ENCODE measurements at places on chromosomes 2 and 18. TPM values are rescaled to one million over a fixed set of nuclear protein-coding genes. Genes with fewer than 3 reads are reported as not detected.

TTC21B gene
- 10.6 TPM for polyA plus RNA-seq

RNF149 gene
- 6.6 TPM for polyA plus RNA-seq

CRIM1 gene
- polyA plus RNA-seq, result 6.9 TPM

FAP gene
- 0.32 TPM for polyA plus RNA-seq

PRSS56 gene
- not detected for polyA plus RNA-seq

COL3A1 gene
- polyA plus RNA-seq, result 13.5 TPM

LDLRAD4 gene
- polyA plus RNA-seq, result 20.2 TPM

- DNase-seq, result no peak
Measured at GRCh38 chr2:27320958-27321543, 1.8 kb downstream of the MPV17 start.

- DNase-seq, result peak; percentile 18
Measured at GRCh38 chr2:207296265-207296948, 130.7 kb upstream of the KLF7 start.

DNA sequence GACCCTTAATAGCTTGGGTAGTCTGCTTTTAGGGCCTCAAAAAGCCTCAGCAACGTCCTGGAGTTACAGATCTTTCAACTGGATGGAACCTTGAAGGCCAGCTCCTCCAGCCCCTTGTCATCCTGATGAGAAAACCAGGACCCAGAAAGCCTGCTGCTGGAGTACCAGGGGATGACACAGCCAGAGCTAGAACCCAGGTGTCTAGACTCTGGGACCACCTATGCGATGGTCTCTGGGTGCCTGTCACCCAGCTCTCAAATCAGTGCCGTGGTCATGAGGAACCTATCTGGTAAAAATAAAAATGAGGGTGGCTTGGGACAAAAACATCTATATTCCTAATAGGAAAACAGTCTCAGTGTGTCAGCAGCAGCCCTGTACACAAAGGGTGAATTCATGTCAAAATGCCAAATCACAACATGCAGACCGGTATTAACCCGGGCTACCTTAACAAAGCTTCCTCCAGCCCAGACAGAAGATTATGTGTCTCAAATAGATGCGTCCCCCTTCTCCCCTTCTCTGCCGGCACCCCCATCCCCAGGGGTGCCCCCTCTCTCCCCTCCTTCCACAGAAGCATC lies 28.5 kb downstream of the SMAD7 start:
- DNase-seq, result no peak

GRCh38 chr2:50723286-50723938 lies 308.5 kb downstream of the NRXN1 start:
- no peak for DNase-seq

- no peak for DNase-seq
Measured at GRCh38 chr2:31987454-31988220, 23.2 kb downstream of the MEMO1 start.

GRCh38 chr18:46425511-46425910 lies 231.5 kb downstream of the LOXHD1 start:
- DNase-seq, result no peak

- no peak for DNase-seq
Measured at GRCh38 chr2:194539425-194539824, 1117.6 kb upstream of the SLC39A10 start.

DNA sequence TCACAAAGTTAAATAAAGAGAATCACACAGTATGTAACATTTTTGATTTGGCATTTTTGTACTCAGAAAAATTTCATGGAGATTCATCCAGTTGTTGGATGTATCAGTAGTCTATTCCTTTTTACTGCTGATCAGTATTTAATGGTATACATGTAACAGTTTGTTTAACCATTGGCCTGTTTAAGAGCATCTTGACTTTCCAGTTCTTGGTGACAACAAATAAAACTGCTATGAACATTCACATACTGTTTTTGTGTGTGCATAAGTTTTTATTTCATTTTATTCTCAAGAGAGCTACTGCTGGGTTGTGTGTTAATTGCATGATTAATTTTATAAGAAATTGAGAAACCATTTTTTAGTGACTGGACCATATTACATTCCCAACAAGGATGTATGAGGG lies 694.5 kb upstream of the RAB6C start:
- no peak for DNase-seq

- DNase-seq, result no peak
Measured at GRCh38 chr2:57084697-57085281, 901.0 kb downstream of the CCDC85A start.

DNA sequence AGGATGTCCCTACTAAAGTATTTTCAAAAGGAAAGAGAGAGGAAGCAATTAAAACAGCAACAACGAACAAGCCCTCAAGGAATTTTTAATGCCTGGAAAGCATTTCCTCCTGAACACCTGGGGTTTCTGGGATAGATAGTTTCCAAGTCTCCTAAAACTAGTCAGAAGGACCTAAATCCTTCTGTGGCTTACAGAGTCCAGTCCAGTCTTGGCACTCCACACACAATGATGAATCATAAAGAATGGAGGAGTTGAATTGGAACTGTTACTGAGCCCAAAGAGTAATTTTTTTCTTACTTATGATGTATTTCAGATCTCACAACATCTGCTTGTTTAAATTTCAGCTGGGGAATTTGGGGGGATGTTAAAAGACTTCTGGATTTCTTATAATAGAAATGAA lies 144.6 kb upstream of the SETBP1 start:
- no peak for DNase-seq

DNA sequence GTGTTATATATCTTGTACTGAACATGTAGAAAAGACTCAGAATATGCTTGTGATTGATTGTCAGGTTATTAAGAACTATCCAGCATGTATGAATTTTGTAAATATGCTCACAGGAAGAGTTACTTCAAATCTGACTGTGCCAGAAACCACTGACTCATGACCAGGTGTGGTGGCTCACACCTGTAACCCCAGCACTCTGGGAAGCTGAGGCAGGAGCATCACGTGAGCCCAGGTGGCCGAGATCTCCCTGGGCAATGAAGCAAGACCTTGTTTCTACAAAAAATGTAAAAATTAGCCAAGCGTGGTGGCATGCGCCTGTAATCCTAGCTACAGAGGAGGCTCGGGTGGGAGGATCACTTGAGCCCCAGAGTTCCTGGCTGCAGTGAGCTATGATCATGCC lies 126.6 kb downstream of the COMMD1 start:
- no peak for DNase-seq

DNA sequence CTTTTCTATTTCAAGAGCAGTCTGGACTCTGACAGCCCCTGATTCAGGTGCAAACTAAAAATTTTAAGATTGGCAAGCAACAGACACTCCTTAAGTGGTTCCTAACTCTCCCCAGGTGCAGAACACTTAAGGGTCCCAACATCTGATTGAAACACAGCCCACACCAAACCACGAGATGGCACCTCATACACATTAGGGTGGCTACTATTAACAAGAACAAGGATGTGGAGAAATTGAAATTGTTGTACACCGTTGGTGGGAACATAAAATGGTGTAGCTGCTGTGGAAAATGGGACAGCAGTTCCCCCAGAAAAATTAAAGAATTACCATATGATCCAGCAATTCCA lies 82.3 kb downstream of the POLR1A start:
- DNase-seq, result no peak

DNA sequence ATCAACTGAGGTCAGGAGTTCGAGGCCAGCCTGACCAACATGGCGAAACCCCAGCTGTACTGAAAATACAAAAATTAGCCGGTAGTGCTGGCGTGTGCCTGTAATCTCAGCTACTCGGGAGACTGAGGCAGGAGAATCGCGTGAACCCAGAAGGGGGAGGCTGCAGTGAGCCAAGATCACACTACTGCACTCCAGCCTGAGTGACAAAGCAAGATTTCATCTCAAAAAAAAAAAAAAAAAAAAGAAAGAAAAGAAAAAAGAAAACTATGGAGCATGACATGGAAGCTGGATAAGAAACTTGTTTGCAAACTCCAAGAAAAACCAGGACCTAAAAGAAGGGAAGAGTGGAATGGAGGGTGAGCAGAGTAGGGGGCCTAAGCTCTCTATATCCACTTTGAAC lies 1.9 kb upstream of the CHMP1B start:
- no peak for DNase-seq

- DNase-seq, result no peak
Measured at GRCh38 chr2:178807227-178808008, at the start of gene TTN. TSS of gene TTN (minus strand) at chr2:178807423. CDS start at chr2:178804642, 2,781 bp downstream.

DNA sequence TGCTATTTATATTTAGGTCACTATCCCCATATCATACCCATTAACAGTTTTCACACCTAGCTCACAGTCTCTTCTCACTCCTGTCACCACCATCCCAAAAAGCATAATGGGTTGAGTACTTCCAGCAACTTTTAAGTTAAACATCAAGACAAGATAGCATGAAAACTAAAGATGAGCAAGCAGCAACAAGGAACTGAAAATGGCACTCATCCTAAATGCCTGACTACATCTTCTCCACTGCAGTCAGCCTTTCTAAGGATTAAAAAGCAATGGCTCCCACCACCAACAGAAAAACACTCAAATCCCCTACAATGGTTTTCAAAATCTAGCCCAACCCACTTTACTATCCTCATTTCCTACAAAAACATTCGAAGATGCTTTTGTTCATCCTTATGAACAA lies 38.2 kb downstream of the CUL3 start:
- no peak for DNase-seq

DNA sequence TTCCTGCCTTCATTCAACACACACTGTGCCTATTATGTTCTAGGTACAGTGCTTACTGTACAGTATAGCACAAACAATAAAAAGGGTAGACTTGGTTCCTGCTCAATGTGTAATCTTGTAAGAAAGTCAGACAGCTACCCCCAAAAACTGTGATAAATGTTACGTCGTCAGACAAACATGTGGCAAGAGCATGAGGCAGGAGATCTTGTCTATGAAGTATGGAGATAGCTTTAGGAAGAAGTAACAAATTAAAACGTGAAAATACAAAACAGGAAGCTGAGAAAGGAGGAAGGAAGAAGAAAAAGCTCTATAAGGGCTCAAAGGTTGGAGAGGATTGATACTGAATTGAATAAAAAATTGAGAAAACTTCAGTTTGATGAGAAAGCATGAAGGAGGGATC lies 276.2 kb upstream of the HNRNPA3 start:
- DNase-seq, result no peak

- DNase-seq, result no peak
Measured at GRCh38 chr2:99698896-99699295, 209.1 kb upstream of the REV1 start.

- no peak for DNase-seq
Measured at GRCh38 chr18:57775937-57776336, 27.2 kb downstream of the ATP8B1 start.

- peak; percentile 23 for DNase-seq
Measured at GRCh38 chr2:223076573-223076972, 24.6 kb downstream of the KCNE4 start.

DNA sequence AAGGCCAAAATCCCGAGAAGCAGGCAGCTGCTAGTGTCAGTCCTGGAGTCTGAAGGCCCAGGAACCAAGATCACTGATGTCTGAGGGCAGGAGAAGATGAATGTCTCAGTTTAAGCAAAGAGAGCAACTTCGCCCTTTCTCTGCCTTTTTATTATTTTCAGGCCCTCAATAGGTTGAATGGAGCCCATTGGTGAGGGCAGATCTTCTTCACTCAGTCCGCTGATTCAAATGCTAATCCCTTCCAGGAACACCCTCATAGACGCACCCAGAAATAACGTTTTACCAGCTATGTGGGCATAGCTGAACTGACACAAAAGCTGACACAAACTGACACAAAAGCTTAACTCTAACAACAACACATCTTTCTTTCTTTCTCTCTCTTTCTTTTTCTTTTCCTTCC lies 78.0 kb upstream of the KCNJ3 start:
- no peak for DNase-seq

DNA sequence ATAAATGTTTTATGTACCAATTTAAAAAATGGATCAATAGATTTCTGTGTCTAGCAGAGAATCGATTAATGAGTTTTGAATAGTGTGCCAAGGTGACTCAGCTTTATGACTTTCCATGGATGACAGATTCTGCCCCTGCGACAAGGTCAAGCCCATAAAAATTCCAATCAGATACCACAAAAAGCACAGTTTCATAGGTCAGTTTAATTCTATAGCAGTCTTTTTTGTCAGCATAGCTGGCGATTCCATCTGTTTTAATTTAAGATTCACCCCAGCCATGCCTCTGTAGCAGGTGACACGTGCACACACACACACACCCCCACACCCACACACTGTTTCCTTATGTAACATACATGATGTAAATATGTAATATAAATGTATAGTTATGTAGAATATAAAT lies 28.9 kb downstream of the RAB31 start:
- no peak for DNase-seq

DNA sequence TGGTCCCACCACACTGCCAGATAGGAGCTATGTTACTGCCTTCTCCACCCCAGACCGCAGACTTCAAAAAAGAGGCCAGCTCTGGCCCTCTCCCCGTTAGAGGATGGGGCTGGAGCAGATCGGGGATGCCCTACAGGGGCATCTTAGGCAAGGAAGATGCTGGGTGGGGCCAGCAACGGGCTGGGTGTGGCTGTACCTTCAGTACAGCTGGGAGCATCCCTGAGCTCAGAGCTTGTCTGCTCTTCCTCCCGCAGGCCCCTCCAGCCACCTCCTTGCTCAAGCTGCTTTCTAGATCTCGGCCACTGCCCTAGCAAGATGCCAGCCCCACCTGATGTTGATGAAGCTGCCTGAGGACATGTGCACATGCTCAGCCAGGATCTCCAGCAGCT lies 9.8 kb downstream of the PTPRN start:
- DNase-seq, result no peak

- DNase-seq, result no peak
Measured at GRCh38 chr2:74001781-74002504, 17.2 kb downstream of the TET3 start.

DNA sequence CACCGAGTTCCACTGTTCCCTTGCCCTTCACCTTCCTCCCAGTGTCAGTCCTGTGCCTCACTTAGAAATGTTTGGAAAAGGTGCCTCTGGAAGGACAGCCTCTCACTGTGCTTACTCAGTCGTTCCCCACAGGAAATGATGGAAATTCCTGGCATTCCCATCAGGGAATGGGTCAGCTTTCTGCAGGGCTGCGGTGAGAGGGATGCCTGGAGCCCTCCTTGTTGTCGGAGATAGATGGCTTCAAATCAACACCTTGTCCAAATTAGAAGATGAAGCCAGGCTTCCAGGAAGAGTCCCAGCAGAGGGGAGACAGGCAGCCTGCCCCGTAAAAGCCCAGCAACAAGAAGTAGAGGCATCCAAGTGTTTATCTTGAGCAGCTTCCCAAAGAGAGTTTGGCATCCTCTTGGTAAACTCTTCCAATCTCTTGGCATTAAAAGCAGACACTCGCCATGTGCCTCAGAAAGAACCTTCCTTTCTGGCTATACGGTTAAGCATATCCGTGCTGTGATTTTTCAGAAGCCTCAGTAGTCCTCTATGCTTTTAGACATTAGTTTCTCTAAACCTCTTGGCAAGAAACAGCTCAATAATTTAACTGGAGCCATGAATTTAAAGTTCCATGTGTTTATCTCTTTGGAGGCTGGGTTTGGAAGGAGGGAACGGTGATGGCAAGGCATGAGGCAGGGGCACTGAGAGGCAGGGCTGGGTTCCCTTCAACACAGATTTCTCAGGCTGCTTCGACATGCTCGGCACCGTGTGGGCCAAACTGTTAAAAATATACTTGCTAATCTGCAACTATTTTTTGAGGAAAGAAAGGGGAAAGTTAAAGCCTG lies 25.1 kb downstream of the COLEC12 start:
- DNase-seq, result no peak

All from brain (organoid and tissue), 16 donors.